ENCODE measurements at places on chromosomes 1 and 21. TPM values are rescaled to one million over a fixed set of nuclear protein-coding genes. Genes with fewer than 3 reads are reported as not detected.

NCMAP gene
- total RNA-seq = not detected

RPE65 gene
- not detected for total RNA-seq

CYP4X1 gene
- total RNA-seq = 29.6 TPM

TEDDM1 gene
- not detected for total RNA-seq

NKAIN1 gene
- not detected for total RNA-seq

DNA sequence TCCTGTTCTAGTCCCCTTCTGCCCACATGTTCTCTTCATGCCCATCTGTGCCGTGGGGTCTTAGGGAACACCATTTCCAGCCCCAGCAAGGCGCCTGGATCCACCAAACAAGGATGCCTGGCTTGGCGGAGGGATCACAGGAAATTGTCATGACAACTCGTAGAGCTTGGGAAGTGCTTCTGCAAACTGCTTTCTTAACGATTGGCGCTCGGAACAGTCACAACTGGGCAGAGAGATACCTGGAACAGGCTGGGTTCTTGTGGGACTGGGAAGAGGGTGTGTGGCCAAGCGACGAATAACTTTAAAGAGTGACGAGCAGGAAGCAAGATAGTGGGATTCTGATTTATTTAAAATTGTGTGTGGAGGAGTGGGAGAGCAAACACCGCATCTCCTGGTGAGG, 329.8 kb downstream of the RPS6KC1 start:
- no peak overlapping the region for H3K27ac ChIP-seq
- no peak for DNase-seq
- H3K4me3 ChIP-seq = no peak overlapping the region
- no peaks in the 10 kb centered on the region for H3K4me1 ChIP-seq
- H3K36me3 ChIP-seq = no peaks in the 10 kb centered on the region

- no peaks in the 10 kb centered on the region for H3K4me1 ChIP-seq
- H3K27ac ChIP-seq = no peak overlapping the region
- H3K36me3 ChIP-seq = no peaks in the 10 kb centered on the region
- H3K4me3 ChIP-seq = no peak overlapping the region
- no peaks in the 10 kb centered on the region for H3K27me3 ChIP-seq
These were observed 18.8 kb downstream of the TMPRSS15 start for GRCh38 chr21:18384771-18385170.

- H3K27me3 ChIP-seq = no peaks in the 10 kb centered on the region
- H3K27ac ChIP-seq = no peak overlapping the region
- no peak overlapping the region for H3K4me3 ChIP-seq
- peaks cover 12% of the 10 kb centered on the region for H3K4me1 ChIP-seq
These were observed 181.6 kb downstream of the PRDM16 start for GRCh38 chr1:3250624-3251023.

DNA sequence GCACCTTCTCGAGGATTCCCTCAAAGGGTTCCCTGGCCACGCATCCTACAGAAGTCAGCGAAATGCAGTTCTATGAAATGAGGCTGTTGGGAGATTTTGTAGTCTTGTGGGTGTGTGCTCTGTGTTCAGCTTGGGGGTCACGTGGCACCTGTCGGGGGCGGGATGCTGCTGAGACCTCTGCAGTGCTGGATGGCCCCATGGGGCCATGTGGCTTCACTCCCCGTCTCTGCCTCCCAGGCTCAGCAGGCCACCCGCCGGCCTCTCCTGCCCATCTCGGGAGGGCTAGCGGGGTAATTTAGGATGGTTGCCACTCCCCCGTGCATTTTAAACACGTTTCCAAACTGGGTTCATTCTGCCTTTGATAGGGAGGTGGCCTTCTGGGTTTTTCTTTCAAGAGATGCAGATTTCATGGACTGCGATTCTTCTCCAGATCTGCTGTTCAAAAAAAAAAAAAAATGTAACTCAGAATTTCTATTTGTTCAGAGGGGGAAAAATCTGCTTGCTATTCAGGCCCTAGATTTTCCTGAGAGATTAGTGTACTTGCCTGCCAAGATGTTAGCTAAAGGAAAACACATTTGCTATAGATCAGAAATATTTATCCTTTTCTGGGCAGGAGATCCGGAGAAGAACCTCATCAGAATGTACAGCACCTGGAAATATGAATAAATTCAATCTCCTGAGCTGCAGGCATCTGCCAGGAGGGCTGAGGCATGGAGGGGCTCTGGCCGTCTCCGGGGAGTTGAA, 277.2 kb upstream of the VAMP3 start:
- no peak overlapping the region for H3K27ac ChIP-seq
- no peaks in the 10 kb centered on the region for H3K36me3 ChIP-seq
- no peak overlapping the region for H3K4me3 ChIP-seq

- no peak for DNase-seq
- peak overlapping the region; percentile 95 for H3K4me3 ChIP-seq
- no peaks in the 10 kb centered on the region for H3K36me3 ChIP-seq
These were observed 654 bp upstream of the ARHGEF2 start for GRCh38 chr1:155978973-155979429.

DNA sequence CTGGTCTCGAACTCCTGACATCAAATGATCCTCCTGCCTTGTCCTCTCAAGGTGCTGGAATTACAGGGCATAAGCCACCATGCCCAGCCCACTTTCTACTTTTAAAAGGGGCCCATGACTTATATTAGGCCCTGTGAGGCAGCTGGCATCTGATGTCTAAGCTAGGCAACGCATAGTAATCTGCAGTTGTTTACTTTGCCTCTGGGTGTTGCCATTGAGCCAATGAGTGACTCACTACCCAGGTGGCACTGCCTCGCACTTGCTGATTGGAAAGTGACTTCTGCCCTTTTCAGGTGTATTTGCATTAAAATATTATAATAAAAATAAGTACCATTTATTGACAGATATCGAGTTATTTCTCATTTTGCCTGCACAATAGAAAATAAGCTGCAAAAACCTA, 84.9 kb downstream of the KIF14 start:
- no peaks in the 10 kb centered on the region for H3K4me1 ChIP-seq
- no peak overlapping the region for H3K4me3 ChIP-seq
- no peak overlapping the region for H3K27ac ChIP-seq
- H3K36me3 ChIP-seq = no peaks in the 10 kb centered on the region
- DNase-seq = no peak

DNA sequence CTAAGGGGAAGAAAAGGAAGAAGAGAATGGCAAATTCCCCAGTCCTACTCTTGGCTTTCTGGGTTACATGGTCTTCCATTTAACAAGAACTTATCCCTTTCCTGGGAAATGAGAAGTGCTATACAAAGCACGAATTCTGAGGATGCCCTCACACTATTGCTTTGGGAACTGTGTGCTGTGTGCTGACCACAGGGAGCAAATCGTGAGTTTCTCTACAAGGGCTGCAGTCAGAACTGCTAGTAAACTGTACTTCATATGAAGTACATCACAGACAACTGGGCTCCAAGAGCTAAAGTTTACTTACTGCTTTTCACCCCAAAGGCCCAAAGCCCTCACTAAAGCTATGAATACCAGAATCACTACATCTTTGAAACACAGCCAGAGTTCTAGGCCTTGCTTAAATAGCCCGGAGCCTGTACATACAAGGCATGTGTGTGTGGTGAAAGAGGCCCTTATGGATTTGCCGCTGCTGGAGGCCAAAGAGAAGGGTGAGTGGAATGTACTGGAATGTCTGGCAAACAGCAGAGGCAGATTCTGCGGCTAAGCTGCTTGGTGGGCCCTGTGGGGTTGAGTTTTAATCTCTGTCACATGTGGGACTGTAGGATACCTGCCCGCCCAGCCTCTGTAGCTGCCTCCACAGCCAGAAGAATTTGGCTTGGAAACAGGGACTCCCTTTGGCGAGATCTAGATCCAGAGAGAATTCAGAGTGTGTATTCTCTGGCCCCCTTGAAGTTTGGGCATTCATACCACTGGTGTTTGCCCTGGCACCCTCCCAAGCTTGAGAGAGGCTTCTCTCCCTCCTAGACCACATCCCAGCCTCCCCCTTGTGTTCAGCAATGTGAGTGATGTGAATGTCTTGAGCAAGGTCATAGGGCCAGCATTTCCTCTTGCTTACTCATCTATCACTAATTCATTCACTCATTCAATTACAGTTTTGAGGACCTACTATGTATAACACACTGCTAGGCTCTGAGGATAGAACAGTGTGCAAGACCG, 21.9 kb upstream of the TRIM67 start:
- H3K4me1 ChIP-seq = no peaks in the 10 kb centered on the region
- DNase-seq = no peak
- no peak overlapping the region for H3K27ac ChIP-seq

DNA sequence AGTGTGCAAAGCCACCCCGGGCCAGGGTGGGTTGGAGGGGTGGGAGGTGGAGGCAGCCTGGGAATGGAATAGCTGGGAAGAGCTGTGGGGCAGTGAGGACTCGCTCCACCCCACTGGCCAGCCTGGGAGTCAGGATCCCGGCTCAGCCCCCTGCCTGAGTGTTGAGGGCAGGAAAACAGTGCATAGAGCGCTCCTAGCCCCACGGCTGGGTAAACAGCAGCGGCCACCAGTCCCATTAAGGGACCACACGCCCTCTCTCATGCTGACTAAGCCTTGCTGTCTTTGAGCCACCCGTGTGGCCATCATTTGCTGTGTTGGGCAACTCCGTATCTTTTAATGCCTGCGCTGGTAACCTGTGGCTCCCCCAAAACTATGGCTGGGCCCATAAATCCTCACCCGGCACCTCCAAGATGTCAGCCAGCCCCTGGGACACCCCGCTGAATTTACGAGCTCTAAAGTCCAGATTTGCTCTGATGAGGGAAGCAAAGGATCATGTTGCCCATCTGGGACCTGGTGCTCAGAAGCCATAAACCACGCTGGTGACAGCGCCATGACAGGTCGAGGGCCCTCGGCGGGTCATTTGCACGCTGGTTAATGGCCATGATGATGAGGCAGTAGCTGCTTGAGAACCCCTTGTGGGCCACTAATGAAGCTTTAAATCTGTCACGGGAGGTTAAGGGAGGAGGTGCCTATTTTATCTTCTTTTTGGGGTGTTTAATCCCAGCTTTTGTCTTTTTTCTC, 34.9 kb downstream of the SYF2 start:
- no peak overlapping the region for H3K27ac ChIP-seq
- no peak overlapping the region for H3K4me3 ChIP-seq
- DNase-seq = no peak
- H3K36me3 ChIP-seq = no peaks in the 10 kb centered on the region
- no peaks in the 10 kb centered on the region for H3K27me3 ChIP-seq
- H3K4me1 ChIP-seq = no peaks in the 10 kb centered on the region

GRCh38 chr1:27152004-27152828, 2.7 kb downstream of the SLC9A1 start:
- H3K36me3 ChIP-seq = no peaks in the 10 kb centered on the region
- peak overlapping the region; percentile 63 for H3K27ac ChIP-seq
- H3K4me3 ChIP-seq = peak overlapping the region; percentile 88

DNA sequence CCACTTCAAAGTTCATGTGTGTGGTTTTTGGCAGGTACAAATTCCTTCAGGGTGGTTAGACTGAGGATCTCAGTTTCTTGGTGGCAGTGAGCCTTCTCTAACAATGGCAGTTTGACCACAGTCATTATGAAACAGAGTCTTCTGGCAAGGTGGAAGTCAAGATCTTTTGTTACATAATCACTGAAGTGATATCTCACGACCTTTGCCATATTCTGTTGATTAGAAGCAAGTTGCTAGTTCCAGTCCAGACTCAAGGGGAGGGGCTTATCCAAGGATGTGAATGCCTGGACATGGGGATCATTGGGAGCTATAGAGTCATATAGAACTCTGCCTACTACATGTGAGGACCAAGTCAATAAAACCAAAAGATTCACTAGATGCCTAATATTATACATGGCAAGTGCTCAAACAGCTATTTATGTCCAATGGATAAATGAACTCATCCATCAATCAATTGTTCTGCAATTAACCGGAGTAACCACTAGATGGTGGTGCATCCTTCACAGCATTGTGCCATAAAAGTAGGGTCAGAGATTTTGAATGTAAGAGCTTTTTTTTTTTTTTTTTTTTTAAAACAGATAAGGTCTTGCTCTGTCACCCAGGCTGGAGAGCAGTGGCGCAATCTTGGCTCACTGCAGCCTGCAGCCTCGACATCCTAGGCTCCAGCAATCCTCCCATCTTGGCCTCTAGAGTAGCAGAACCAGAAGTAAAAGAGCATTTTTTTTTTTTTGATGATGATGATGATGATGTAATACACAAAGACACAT, 131.9 kb downstream of the CRB1 start:
- no peak for DNase-seq
- H3K27me3 ChIP-seq = no peaks in the 10 kb centered on the region
- H3K27ac ChIP-seq = no peak overlapping the region
- no peak overlapping the region for H3K4me3 ChIP-seq
- H3K4me1 ChIP-seq = no peaks in the 10 kb centered on the region

DNA sequence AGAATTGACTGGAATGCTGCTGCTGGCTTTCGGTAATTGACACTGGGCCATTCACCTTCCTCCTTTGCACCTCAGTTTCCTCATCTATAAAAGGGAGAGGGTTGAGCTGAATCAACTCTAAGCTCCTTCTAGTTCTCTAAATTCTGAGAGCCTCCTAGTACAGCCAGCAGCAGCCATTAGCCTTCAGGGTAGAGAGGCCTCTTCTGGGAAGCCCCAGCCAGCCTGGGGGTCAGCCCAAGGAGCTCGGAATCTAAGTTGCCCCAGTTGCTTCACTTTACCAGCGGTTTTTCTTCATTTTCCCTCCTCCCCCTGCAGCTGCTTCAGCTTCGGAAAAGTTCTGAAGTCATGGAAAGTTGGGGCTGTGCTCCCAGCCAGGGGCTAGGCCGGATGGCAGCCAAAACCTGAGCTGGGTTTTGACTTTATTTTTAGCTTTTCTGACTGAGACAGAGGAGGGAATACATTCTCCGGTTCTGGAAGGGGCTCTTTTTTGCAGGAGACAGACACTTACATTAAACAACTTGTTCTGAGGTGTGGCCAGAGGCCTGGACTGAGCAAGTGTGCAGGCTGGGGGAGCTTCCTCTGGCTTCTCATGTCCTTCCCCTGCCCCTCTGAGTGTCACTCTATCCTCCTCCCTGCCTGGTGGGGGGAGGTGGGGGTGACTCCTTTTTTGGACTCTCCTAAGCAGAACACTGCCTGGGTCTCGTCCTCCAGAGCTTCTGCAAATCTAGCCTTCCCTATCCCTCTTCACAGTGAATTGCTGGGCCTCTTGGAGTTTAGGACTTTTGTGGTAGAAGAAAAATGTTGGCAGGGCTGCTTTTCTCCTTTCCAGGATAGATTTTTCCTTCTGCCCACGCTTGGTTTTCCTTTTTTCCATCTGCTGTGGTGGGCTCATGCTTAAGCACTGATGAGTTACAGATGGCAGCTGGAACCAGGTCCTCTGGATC, 14.4 kb downstream of the LMNA start:
- peak overlapping the region; percentile 96 for H3K4me3 ChIP-seq
- H3K27ac ChIP-seq = peak overlapping the region; percentile 98
- DNase-seq = no peak
- H3K4me1 ChIP-seq = peaks cover 50% of the 10 kb centered on the region

- no peak for DNase-seq
- no peaks in the 10 kb centered on the region for H3K4me1 ChIP-seq
- no peak overlapping the region for H3K27ac ChIP-seq
- no peaks in the 10 kb centered on the region for H3K27me3 ChIP-seq
These were observed 3.3 kb downstream of the KRTAP12-4 start for GRCh38 chr21:44650973-44651675.
